Activated CD4-positive, alpha-beta T cell treated with anti-CD3 and anti-CD28 coated beads for 24 hours (primary cell): ENCODE measurements at places on chromosomes 2 and 18.

GRCh38 chr2:232013701-232014353 lies 52.3 kb downstream of the DIS3L2 start:
- no peak for DNase-seq

DNA sequence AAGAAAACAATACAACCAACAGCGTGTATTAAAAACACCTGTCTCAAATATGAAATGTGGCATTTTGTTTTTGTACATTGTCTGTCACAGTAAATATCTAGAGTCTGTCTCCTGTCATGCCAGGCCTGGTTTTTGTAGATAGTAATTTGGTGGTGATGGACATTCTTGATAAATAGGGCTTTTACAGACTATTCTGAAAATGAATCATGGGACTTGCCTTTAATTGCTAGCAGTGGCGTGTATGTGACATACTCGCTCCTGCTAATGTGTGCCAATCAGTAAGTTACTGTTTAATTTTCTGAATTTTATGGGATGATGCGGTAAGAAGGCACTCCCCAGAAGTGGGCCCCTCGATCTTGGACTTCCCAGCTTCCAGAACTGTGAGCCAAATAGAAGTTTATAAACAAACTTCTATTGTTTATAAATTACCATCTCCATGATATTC lies 83.7 kb downstream of the TANC1 start:
- no peak for DNase-seq

DNA sequence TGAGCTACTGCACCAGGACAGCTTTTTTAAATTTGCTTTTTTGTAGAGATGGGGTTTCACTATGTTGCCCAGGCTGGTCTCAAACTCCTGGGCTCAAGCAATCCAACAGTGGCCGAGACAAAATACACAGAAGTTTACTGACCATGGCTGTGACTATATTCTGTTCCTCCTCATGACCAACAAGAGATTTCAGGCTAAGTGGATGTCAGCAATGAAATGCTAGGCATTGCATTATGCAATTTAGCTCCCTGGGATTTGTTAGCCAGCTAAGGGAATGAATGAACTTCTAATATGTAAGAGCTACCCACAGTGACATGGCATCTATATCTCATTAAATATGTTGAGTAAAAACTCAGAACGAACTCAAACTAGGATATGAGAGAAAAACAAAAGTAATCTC lies 81.9 kb upstream of the MBOAT2 start:
- no peak for DNase-seq

DNA sequence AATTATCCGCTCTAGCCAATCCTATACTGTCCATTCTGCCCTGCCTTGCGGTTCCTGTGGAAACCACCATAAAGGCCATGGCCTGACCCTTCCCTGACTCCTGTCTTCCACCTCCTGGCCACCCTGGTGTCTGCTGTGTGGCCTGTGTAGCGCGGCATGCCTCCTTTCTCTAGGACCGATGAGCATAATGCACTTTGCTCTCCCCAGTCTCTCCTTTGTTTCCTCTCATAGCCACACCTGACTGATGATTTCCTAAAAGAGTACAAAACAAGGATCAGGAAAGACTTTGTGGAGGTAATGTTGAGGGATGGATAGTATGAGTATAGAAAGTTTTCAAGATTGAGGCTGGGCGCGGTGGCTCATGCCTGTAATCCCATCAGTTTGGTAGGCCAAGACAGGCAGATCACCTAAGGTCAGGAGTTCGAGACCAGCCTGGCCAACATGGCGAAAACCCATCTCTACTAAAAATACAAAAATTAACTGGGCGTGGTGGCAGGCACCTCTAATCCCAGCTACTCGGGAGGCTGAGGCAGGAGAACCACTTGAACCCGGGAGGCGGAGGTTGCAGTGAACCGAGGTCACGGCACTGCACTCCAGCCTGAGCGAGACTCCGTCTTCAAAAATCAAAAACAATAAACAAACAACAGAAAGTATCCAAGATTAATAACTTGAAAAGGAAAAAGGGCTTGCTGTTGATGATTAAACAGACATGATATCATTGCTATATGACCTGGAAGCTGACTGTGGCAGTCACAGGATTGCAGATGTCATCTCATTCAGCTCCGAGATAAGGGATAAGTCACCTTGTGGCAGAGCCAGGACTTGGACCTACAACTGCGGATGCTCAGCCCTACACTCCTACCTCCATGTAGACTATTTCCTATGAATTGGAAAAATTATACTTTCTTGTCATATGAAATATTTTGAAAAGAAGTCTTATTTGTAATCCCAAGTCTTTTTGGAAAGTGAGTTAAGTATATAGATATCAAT lies 16.6 kb downstream of the SOWAHC start:
- DNase-seq, result no peak

DNA sequence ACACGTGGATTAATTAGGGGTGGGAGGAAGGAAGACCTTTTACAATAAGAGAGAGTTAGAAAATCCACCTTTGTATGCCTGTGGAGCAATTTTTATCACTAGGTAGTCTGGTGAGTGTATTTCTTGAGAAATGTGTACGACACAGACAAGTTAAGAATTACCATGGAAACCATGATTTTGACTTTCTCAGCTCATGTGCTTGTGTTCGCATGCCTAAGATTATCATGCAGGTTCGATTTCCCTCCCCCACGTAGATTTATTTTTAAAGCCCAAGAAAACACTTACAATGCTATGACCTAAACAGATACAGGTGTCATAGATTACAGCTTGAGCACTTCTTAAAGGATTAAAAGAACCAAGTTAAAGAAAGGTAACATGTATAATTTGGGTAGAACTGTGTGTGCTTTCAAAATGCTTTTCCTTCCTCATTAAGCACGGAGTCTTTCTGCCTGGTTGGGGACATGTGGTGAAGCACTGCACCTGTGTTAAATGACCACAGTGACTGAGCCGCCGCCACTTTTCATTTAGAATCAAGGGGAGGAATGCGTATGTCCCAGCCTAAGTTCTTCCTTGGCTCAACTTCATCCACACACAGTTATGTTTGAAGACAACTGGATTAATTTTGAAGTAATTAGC lies 16.6 kb downstream of the SERTAD2 start:
- no peak for DNase-seq

DNA sequence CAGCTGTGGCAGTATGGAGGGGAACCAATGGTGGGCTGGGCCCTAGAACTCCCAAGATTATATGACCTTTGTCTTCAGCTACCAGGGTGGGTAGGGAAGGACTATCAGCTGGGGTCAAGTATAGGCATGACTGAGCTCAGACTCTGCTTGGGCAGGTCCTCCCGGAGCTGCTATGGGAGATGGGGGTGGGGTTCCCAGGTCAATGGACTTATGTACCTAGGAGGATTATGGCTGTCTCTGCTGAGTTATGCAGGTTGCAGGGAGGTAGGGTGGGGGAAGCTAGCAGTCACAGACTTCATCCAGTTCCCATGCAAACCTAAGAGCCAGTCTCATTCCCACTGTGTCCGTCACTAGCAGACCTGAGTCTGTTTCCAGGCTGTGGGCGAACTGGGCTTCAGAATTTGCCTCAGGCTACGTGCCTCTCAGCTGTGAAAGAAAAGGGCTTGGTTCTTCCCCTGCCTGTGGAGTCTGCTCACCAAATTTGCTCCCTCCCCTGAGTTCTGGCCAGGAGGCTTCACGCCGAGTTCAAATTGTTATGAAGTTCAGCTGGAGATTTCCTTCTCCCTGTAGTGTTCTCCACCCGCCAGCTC lies 985.8 kb upstream of the NRXN1 start:
- DNase-seq, result no peak

- no peak for DNase-seq
Observed at GRCh38 chr18:21270453-21270852, 28.4 kb downstream of the GREB1L start.

DNA sequence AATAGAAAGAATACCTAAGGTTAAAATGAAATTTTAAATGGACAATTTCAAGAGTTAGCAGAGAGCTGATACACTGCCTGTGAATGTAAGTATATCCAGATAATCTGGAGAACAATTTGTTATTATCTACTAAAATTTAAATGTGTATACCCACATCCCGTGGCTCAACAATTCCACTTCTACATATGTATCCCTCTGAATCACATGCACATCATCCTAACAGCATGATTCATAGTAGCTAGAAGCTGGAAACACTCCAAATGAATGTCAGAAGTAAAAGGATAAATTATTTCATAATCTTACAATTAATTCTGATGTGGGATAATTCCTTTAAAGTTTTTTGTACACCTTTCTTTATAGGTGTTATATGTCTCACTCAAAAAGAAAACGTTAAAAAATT lies 87.9 kb downstream of the CNTNAP5 start:
- no peak for DNase-seq

- no peak for DNase-seq
Observed at GRCh38 chr18:27061488-27062095, 123.5 kb downstream of the CHST9 start.
